ENCODE measurements at places on chromosomes 3 and 15. TPM values are rescaled to one million over a fixed set of nuclear protein-coding genes. Genes with fewer than 3 reads are reported as not detected.
A peak's percentile ranks its signal among the peaks of the same experiment; 100 is the strongest.

The CCDC54 gene
- total RNA-seq, result not detected

The TIPARP gene
- total RNA-seq, result 5.6 TPM

The ACKR2 gene
- 0.41 TPM for total RNA-seq

- peak; percentile 45 for DNase-seq
Observed at GRCh38 chr3:119240101-119240590, 532 bp downstream of the B4GALT4 start.

The CFAP91 gene
- total RNA-seq, result 2.2 TPM

The TMEM87A gene
- 32.4 TPM for total RNA-seq

DNA sequence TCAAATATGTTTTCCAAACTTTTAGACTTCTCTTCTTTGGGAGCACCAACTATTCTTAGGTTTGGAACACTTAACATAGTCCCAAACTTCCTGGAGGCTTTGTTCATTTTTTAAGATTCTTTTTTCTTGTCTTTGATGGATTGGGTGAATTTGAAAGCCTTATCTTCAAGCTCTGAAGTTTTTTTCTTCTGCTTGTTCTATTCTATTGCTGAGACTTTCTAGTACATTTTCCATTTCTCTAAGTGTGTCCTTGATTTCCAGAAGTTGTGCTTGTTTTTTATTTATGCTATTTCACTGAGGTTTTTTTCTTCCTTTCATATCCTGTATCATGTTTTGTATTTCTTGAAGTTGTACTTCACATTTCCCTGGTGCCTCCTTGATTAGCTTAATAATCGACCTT is 97.5 kb downstream of the PLSCR2 start:
- no peak for DNase-seq

DNA sequence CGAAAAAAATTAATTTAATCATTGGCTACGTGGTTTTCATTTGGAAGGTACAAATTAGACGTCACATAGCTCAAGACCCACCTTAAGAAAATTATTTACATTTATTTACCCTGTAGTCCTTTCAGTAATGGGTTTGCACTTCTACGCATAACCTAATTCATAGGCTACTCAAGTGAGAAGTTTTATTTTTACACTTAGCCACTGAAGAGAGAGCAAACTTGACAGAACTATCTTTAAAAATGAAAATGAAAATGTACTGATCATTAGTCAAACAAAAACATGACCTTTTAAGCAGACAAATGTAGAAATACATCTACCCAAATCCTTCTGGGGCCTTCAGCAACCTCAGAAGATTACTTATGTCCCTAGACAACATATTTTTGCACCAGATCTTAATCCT is 269.4 kb upstream of the TTC14 start:
- no peak for DNase-seq

The CEP19 gene
- 1.5 TPM for total RNA-seq

All from WTC11 (cell line).